Stimulated activated CD4-positive, alpha-beta T cell treated with anti-CD3 and anti-CD28 coated beads, Interleukin-4, amount 100 ng/mL, for 48 hours (primary cell): ENCODE measurements at places on chromosomes 2 and 18.

- DNase-seq: no peak
Measured at GRCh38 chr2:161031511-161031910, 128.7 kb upstream of the TANK start.

GRCh38 chr18:28120828-28121515 lies 56.0 kb downstream of the CDH2 start:
- no peak for DNase-seq

- no peak for DNase-seq
Measured at GRCh38 chr18:76356666-76357065, 138.4 kb downstream of the ZNF516 start.

DNA sequence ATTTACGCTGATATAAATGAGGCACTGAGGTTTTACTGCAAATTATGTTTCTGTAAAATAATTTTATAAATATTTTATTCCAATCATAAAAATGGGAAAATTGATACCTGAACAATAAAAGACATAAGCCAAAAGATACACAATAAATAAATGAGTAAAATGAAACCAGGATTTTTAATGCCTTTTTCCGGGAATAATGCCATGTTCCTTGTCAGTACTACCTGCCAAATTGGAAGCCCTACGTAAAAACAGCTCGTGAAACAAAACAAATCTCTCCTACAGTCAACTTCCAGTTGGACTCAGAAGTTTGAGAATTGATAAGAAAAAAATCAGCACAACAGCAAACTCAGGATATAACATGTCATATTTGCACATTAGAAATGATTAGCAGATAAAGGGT lies 18.0 kb downstream of the GALNT3 start:
- DNase-seq: no peak

GRCh38 chr2:12071318-12071717 lies 324.9 kb downstream of the LPIN1 start:
- DNase-seq: no peak

- no peak for DNase-seq
Measured at GRCh38 chr18:31192086-31192776, 29.6 kb upstream of the DSC1 start.

DNA sequence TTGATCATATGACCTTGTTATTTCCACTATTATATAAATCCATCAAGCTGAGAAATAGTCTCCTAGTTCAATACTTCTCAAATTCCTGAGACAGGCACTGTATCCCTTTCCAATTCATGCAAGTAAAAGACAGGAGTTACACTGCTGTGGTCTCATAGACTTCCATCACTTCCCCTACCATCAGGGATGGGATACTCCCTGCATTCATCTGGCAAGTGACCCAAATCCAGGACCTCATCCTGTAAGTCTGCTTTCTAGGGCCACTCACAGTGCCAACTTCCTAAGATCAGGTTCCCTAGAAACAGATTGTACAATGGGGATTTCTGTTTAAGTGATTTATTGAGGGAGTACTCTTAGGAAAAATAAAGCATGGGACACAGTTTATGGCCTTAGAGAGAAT lies 424.0 kb upstream of the CDH7 start:
- no peak for DNase-seq

DNA sequence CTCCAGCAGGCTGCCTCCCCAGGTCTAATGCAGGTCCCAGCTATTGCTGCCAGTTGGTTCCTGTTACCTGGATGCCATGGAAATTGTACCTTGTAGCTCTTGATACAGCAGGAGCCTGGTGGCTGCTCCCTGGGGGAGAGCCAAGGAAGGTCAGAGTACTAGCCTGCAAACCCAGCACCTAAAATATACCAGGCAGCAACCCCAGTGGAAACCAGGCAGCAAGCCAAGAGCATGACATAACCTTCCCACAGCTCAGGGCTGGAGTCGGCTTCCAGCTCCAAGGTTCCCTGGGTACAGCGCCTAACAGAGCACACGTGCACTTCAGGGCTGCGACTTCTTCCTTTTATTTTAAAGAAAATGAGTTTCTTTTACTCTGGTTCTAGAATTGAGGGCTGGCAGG lies 30.3 kb downstream of the TNP1 start:
- DNase-seq: no peak

DNA sequence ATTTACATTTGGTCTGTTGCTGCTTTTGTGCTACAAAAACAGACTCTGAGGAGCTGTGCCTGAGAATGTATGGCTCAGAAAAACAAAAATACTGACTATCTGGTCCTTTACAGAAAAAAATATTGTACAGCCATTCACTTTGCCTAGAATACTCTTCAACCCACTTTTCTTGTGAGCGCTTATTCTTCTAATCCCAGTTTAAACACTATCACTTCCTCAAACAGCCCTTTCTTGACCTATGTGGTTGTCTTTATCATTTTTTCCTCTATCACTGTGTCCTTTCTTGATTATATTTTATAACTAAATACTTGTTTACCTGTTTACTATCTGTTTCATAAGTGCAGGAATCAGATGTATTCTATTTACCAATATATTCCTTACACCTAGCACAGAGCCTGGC lies 33.5 kb downstream of the CUL3 start:
- DNase-seq: no peak

DNA sequence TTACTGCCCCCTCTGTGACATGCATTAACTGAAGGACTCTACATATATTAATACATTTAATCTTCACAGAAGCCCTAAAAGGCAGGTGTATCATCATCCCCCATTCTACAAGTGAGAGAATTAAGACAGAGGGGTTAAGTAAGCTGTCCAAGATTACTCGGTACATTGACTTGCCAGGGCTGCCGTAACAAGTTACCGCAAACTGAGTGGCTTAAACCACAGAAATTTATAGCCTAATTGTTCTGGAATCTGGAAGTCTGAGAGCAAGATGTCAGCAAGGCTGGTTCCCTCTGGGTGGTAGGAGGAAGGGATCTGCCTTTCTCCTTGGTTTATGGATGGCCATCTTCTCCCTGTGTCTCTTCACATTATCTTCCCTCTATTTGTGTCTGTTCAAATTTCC lies 605.5 kb downstream of the EPHA4 start:
- no peak for DNase-seq

DNA sequence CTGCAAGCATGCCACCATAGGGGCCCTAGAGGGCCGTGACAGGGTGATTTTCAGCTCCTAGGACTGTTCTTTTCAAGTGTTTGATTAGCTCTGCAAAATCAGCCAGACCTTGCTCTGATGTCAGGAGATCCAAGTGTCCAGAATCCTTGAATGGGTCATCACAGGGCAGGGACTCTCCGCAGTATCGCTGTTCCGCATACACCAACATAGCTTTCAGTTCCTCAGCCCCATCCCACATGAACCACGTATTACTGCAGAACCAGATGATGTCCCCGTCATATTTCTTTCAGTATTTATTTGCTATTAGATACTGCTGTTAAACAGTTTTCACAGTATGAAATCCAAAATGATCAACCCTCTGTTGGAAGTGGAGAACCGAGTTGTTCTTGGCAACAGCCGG lies 46.6 kb upstream of the RFX8 start:
- DNase-seq: no peak

DNA sequence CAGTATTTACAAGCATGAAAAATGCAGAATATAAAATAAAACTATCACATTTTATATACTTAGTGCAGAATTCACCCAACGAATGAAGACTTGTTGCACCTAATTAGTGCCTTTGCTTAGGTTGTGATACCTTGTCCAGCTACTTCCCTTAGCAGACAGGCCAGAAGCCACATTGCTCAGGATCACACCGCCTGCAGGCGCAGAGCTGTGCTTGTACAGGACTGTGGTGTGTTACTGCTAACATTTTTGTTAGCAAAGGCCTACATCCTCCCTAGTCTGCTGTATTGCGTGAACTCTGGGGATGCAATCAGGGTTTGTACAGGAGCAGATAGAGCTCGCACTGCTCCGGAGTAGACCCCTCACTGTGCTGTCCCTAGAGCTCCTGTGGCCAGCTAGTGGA lies 336.9 kb downstream of the CBLN2 start:
- DNase-seq: no peak

GRCh38 chr2:156700681-156701080 lies 264.5 kb downstream of the GPD2 start:
- DNase-seq: no peak

GRCh38 chr2:215848698-215849097 lies 164.7 kb downstream of the MREG start:
- no peak for DNase-seq

DNA sequence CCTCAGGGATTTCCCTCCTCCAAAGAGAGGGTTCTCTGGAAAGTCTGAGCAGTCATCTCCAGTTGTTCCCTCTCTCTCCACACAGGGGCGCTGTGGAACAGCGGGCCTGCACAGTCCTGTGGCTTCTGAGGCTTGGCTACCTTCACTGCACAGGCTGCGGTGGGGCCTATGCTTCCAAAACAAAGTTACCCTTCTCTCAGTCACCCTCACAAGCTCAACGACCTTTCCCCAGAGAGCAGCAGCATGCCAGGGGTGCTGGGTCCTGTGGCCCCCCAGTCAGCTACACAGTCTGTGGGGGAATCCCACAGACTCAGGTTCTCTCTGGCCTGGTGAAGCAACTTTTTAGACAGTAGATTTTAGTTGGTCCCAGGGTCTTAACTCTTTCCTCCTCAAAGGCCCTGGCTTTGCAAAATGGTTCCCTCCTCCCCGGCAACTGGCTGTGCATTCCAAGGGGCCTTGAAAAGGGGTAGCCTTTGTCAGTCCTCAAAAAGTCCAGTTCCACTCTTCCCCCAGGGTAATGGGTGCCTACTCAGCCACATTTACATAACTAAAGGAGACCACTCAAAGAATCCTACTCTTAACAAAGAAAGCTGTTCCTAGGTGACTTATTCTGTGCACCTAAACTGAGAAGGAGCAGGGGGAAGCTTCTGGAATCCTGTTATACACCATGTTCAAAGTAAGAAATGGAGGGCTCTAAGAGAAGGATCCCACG lies 14.9 kb downstream of the B3GNT7 start:
- no peak for DNase-seq

DNA sequence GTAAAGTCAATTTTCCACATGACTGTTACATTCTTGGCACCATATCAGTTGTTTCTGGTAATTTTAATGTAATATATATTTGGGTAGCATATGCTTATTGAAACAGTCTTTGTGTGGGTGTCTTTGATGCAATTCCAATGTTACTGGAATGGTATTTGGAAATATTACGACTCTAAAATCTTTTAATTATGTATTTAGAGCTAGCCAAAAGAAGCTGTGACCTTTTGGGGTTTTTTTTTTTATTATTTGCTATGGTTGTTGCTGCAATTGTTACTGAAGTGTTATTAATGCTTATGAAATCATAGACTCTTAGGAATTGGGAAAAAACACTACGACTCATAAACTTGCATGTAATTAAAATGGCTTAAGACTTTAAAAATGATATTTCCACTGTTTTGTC lies 95.9 kb downstream of the AOX1 start:
- DNase-seq: no peak
